ENCODE measurements at places on chromosomes 1 and 21.

DNA sequence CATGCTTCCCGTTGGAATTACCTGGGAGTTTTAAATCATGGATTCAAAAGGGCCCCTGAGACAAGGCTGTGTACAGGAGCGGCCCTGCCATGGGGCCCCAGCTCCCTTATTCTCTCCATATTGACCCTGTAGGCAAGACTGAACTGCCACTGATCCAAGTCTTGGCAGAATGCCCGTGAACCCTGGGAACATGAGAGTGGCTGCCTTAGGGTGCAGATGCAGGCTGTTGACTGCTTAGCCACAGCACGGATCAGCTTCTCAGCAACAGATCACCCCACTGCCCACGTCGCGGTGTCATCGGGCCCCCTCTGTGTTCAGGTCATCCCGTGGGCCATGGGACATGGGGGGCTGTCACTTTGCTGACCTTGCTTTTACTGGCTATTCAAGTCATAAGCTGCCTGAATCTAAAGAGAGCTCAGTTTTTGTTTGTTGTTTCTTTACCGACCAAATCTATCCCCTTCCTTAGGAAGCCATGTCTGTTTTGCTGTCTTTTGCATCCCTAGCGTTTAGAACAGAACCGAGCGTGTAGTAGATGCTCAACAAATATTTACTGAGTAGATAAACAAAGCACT, 83.4 kb downstream of the MATN1 start:
- no peak for DNase-seq

DNA sequence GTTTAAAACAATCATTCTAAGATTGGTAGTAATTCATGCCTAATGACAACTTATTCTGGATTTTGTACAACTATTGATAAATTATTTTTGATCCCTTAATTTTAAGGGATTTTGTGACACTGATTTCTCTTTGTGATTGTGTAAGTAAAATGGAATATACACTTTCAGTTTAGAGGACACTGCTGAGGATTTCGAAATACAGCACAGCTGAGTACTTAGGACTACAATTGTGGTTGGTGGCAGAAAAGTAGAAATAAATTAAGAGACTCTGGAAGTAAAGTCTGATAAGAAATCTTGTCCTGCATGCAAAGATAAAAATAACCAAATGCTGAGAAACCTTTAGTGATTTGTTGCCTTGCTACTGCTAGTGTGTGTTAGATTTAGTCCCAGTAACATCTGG, 40.0 kb downstream of the TYW3 start:
- no peak for DNase-seq

DNA sequence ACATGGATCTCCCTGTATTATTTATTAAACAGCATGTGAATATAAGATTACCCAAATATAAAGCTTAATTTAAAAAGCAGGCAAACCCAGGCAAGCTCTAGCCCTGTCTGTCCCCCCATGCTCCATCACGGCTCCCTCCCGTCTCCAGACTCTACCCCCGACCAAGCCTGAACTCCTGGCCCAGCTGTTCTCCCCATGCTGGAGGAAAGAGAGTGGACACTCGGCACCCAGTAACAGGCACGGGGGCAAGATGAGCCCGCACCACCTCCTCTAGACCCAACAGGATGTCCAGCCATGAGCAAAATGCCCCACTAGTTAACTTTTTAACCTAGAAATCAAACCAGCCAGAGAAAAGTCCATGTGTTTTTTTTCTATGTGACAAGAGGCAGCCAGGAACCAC, 19.3 kb downstream of the SLC19A1 start:
- DNase-seq, result no peak

- DNase-seq, result no peak
These were observed 229.5 kb downstream of the TRABD2B start for GRCh38 chr1:47767741-47768100.

- peak; percentile 13 for DNase-seq
These were observed 512 bp downstream of the PIAS3 start for GRCh38 chr1:145858238-145858900.

GRCh38 chr1:19858893-19859292, 23.3 kb upstream of the OTUD3 start:
- no peak for DNase-seq

- no peak for DNase-seq
These were observed 328.7 kb downstream of the PTPRC start for GRCh38 chr1:198967566-198967965.

DNA sequence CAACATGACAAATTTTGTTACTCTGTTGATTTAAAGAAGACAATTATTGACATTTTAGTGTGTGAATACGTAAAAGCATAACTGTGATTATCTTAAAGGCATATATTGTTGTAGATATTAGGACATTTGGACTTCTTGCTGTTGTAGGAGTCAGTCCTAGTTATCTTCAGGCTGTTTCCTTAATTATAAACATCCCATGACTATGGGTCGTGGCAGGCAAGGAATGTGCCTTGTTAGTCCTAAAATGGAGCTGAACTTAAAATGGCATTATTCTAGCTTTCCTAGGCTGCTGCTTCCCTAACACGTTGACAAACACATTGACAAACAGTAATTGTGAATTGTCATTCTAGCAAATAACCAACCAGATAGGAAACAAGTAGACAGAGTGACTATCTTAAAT, 4.4 kb upstream of the MPZL1 start:
- no peak for DNase-seq

- no peak for DNase-seq
These were observed 9.0 kb downstream of the COL18A1 start for GRCh38 chr21:45413922-45414321.

DNA sequence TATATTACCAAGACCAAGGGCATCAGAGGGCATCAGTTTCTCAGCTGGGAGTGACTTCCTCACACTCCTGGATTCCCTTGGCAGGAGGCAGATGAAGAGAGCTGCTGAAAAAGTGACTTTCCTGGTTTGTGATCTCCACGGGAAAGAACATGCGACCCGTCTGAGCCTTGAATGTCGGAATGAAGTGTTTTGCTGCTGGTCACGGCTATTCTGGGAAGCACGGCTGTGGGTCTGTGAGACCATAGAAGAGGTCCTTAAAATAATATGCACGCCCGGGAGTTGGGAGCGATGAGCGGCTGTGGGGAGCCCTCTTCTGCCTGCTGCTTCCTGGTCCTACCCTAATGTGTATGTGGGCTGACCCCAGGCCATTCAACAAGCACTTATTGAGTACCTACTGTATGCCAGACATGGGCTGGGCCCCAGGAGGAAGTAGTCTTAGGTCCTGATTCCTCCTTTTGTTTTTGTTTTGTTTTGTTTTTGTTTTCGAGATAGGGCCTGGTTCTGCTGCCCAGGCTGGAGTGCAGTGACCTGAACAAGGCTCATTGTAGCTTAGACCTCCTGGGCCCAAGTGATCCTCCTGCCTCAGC, 13.2 kb upstream of the UMODL1 start:
- no peak for DNase-seq

DNA sequence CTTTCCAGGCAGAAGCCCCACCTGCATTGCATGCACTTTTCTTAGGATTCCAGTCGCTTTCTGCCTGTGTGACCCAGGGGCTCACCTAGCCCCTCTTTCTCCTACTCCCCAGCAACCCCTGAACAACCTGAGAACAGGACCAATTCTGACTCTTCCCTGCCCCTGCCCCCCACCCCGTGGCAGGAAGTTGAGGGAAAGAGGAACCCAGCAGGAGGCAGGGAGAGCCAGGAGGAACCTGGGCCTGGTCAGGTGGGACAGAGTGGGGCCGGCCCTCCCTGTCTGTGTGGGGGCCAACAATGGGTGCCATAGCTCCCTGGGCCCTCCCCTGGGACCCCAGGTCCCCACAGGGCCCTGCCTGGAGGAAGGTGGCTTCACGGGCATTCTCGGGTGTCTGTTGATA, 6.1 kb downstream of the BMP8A start:
- DNase-seq, result no peak

- no peak for DNase-seq
These were observed 5.6 kb upstream of the ZNF496 start for GRCh38 chr1:247337250-247337746.

- DNase-seq, result no peak
These were observed 981.2 kb downstream of the TTLL7 start for GRCh38 chr1:83017701-83018100.

DNA sequence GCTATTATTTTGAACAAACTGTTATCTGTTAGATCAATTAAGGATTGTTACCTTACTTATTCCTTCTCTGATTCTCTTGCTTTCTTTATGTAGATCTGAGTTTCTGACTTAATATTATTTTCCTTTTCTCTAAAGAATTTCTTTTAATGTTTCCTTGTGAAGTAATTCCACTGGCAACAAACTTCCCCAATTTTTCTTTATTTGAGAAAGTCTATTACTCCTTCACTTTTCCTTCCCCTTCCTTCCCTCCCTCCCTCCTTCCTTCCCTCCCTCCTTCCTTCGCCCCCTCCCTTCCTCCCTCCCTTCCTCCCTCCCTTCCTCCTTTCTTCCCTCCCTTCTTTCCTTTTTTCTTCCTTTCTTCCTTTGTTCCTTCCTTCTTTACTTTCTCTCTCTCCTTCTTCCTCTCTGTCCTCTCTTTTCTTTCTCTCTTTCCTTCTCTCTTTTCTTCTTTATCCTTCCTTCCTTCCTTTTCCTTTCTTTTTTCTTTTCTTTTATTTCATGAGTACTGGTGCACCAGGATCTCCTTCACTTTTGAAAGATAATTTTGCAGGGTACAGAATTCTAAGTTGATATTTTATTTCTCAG, 177.5 kb downstream of the DNM3 start:
- DNase-seq, result no peak

DNA sequence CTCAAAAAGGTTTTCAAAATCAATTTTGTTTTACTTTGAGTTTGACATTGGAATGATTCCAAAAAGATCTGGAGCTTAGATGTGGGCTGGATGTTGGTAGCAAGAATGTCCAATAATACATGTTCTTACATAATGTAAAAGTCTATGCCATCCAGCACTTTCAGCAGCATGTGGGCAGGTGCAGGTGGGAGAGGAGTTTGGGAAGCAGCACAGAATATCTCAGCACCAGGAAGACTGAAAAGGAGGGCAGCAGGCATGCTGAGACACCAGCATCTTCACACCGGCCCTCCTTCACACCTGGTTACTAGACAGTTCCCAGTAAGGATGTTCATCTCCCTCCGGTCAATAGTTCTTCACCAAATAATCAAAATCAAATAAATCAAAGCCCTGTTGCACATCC, 166.6 kb downstream of the ZBTB18 start:
- DNase-seq, result no peak

DNA sequence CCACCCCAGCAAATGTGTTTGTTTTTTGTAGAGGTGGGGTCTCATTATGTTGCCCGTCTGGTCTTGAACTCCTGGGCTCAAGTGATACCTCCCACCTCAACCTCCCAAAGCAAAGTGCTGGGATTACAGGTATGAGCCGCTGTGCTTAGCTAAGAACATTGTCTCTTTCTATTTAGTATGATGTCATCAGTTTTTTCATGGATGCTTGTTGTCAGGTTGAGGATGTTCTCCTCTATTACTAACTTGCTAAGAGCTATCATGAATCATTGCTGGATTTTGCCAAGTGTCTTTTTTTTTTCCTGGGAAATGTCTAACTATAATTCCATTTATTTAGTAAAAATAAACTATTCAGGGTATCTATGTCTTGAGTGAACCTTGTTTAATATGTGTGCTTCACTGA, 19.0 kb upstream of the MPC2 start:
- DNase-seq, result no peak

- no peak for DNase-seq
These were observed 356.7 kb upstream of the TMPRSS15 start for GRCh38 chr21:18760247-18760646.

DNA sequence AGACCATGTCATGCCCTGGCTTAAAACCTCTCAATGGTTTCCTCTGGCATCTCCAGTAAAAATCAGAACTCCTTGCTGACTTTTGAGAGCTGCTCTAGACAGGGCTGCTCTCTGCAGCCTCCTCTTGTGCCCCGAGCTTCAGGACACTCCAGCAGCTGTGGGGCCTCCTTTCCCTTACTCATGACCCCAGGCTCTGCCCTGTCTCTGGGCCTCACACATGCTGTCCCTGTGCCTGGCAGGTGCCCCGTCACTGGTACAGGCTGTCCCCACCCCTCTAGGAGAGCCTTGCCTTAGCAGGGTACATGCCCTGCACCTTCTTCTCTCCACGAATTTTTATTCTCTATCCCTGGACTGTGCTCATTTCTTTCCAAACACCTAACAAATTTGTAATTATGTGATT, 43.2 kb downstream of the HIVEP3 start:
- DNase-seq, result no peak

- no peak for DNase-seq
These were observed 78.9 kb downstream of the CLEC20A start for GRCh38 chr1:178417858-178418257.

DNA sequence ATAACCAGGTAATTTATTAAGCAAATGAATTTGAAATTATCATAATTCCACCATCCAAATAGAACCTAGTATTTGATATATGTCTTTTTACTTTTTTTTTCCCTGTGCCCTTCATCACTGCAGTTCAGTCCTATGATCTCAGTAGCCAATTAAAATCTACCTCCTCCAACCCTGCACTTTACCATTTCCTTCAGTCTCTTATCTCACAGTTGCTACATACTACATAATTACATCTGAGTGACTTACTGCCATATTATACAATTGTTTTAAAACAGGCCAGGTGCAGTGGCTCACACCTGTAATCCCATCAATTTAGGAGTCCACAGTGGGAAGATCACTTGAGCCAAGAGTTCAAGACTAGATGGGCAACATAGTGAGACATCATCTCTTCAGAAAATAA, 73.2 kb downstream of the PRKACB start:
- no peak for DNase-seq

GRCh38 chr1:109523706-109524105, 14.2 kb upstream of the AMIGO1 start:
- DNase-seq, result no peak

GRCh38 chr1:214634267-214634666, 31.3 kb downstream of the CENPF start:
- no peak for DNase-seq

DNA sequence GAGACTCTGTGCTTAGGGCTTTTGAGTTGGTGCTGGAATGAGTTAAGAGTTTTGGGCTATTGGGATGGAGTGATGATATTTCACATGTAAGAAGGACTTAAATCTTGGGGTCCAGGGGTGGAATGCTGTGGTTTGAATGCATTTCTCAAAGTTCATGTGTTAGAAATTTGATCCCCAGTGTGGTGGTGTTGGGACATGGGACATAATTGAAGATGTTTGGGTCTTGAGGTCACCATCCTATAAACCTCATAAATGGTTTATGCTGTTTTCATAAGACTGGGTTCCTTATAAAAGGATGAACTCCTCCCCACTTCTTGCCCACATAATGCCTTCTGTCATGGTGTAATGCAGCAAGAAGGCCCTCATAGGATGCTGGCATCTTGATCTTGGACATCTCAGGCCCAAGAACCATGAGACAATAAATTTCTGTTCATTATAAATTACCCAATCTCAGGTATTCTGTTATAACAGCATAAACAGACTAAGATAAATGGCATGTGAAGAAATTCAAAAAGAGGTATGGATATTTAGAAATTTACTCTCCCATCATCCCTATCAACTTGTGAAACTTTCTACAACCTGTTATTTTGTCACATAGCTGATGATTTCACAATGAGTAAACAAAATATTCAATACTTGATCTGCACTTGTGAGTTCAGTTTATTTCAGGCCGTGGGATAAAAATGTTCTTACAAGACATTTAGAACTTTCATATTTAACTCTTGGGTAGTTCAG, 48.0 kb upstream of the NEK7 start:
- no peak for DNase-seq

- DNase-seq, result no peak
These were observed 112.0 kb upstream of the ADAMTS5 start for GRCh38 chr21:27078915-27079314.

GRCh38 chr21:43644609-43645008, 14.7 kb downstream of the HSF2BP start:
- DNase-seq, result no peak

- no peak for DNase-seq
These were observed 61.4 kb downstream of the CASZ1 start for GRCh38 chr1:10734962-10735544.

Data from left renal cortex interstitium (tissue), 4 donors.